GM12878 (cell line): ENCODE measurements at places on chromosomes 12 and 14. TPM values are rescaled to one million over a fixed set of nuclear protein-coding genes. Genes with fewer than 3 reads are reported as not detected.

Gene SERPINA5
- total RNA-seq, result 0.56 and 0.90 TPM in 2 replicates

Gene PDE3A
- 2.1 and 2.2 TPM in 2 replicates for total RNA-seq

Gene RNF31
- 87.0 and 92.7 TPM in 2 replicates for total RNA-seq

Gene USP15
- total RNA-seq, result 84.8 and 85.1 TPM in 2 replicates

Gene LRRC9
- not detected in 2 replicates for total RNA-seq

Gene RASSF9
- total RNA-seq, result not detected in 2 replicates

Gene NRXN3
- 2.7 and 3.3 TPM in 2 replicates for total RNA-seq

Gene LRTM2
- not detected in 2 replicates for total RNA-seq

Gene HPD
- total RNA-seq, result 0.13 and 0.28 TPM in 2 replicates

Gene RNASE1
- total RNA-seq, result 0.40 and 0.72 TPM in 2 replicates

Gene BMAL2
- 47.2 and 51.7 TPM in 2 replicates for total RNA-seq

Gene SAMD15
- total RNA-seq, result 0.74 and 1.1 TPM in 2 replicates

Gene CRACR2A
- total RNA-seq, result 18.0 and 18.2 TPM in 2 replicates

DNA sequence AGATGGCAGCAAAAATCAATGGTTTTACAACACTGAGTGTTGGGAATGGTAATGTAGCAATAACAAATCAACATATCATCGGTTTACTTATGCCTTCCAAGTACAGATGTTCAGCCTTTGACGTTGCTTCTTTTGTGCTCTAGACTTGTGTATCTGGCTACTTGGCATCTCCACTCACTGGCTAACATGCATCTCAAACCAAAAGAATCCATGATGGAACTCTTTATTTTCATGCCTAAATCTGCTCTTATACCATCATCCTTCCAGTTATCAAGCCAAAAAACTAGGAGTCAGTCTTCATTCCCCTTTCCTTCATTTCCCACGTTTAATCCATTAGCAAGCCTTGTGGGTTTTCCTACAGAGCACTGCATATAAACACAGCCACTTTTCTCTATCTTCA lies 89.2 kb upstream of the USP44 start:
- no peaks in the 10 kb centered on the region for H3K4me1 ChIP-seq
- no peaks in the 10 kb centered on the region for H3K36me3 ChIP-seq
- DNase-seq, result no peak
- no peak overlapping the region for H3K27ac ChIP-seq
- no peaks in the 10 kb centered on the region; the same call in 1 of the 2 replicates for H3K27me3 ChIP-seq

GRCh38 chr12:50147281-50147680 lies 19.9 kb downstream of the CERS5 start:
- DNase-seq, result no peak
- H3K4me3 ChIP-seq, result no peak overlapping the region
- no peaks in the 10 kb centered on the region for H3K4me1 ChIP-seq

GRCh38 chr12:78455991-78456390 lies 408.6 kb upstream of the SYT1 start:
- no peaks in the 10 kb centered on the region for H3K27me3 ChIP-seq
- H3K27ac ChIP-seq, result no peak overlapping the region
- no peak for DNase-seq
- H3K36me3 ChIP-seq, result no peaks in the 10 kb centered on the region
- H3K4me1 ChIP-seq, result peaks cover 9% of the 10 kb centered on the region

GRCh38 chr14:24062216-24062980 lies 9.0 kb upstream of the CPNE6 start:
- no peak for DNase-seq
- H3K4me3 ChIP-seq, result no peak overlapping the region
- no peaks in the 10 kb centered on the region; the same call in 1 of the 2 replicates for H3K27me3 ChIP-seq
- H3K4me1 ChIP-seq, result no peaks in the 10 kb centered on the region

DNA sequence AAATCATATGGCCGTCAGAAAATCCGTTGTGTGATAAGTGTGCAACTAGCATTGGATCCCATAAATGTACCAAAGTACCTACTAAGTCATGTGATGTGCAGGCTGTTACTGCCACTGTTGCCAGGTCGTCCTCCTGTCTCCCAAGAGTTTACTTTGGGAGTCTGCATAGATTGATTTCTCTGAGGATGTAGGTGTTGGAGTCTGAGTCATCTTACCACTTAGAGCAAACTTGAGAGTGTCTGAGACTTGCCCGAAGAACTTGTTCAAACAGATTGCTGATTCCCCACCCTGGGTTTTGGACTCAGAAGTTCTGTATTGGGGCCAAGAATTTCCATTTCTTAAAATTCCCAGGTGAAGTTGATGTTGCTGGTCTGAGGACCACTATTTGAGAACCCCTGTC lies 11.4 kb downstream of the TMX1 start:
- no peaks in the 10 kb centered on the region for H3K27me3 ChIP-seq
- no peak overlapping the region for H3K27ac ChIP-seq

DNA sequence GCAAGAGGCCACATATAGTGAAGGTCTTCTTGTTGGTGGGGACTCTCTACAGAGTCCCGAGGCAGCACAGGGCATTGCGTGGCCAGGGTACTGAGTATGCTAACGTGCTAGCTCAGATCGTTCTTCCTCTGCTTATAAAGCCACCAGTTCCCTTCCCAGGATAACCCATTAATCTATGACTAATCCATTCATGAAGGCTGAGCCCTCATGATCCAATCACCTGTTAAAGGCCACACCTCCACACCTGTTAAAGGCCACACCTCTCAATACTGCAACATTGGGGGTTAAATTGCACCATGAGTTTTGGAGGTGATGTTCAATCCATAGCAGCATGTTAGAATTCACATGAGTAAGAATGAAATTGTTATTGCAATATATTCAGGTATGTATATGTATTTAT lies 12.8 kb upstream of the YARS2 start:
- no peaks in the 10 kb centered on the region for H3K4me1 ChIP-seq
- no peak overlapping the region for H3K4me3 ChIP-seq
- no peaks in the 10 kb centered on the region for H3K36me3 ChIP-seq
- H3K27ac ChIP-seq, result no peak overlapping the region

- H3K4me1 ChIP-seq, result no peaks in the 10 kb centered on the region
- no peaks in the 10 kb centered on the region; the same call in 1 of the 2 replicates for H3K27me3 ChIP-seq
- H3K36me3 ChIP-seq, result no peaks in the 10 kb centered on the region
- no peak overlapping the region for H3K27ac ChIP-seq
- no peak overlapping the region for H3K4me3 ChIP-seq
- DNase-seq, result no peak
These were observed 8.8 kb downstream of the ART4 start for GRCh38 chr12:14834509-14834908.

GRCh38 chr12:57418255-57418654 lies 12.6 kb downstream of the R3HDM2 start:
- no peaks in the 10 kb centered on the region for H3K36me3 ChIP-seq
- no peak overlapping the region for H3K27ac ChIP-seq
- DNase-seq, result no peak
- no peak overlapping the region for H3K4me3 ChIP-seq
- H3K27me3 ChIP-seq, result no peaks in the 10 kb centered on the region

- H3K36me3 ChIP-seq, result no peaks in the 10 kb centered on the region
- H3K27ac ChIP-seq, result no peak overlapping the region
- no peaks in the 10 kb centered on the region for H3K27me3 ChIP-seq
These were observed 180.3 kb downstream of the HELB start for GRCh38 chr12:66482351-66483203.

DNA sequence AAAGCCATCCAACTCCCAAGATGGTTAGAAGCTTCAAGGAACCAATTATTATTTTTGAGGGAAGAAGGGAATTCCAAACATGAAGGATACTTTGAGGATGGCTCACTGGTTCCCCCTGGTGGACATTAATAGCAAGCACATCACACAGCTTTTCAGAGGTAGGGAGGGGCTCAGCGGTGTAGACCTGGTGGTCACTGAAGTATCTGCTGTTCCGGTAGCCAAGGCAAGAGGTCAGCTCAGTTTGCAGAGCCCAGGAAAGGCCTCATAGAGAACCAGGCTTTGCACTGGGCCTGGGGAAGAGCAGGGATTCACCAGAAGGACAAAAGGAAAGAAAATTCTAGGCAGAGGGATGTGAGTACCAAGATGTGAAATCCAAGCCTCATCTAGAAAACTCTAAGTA lies 118.7 kb downstream of the KSR2 start:
- no peaks in the 10 kb centered on the region for H3K36me3 ChIP-seq
- no peak for DNase-seq
- no peak overlapping the region for H3K4me3 ChIP-seq
- H3K27ac ChIP-seq, result no peak overlapping the region
- peaks cover 6% of the 10 kb centered on the region; the same call in 1 of the 2 replicates for H3K4me1 ChIP-seq

- H3K27me3 ChIP-seq, result no peaks in the 10 kb centered on the region
- no peak overlapping the region for H3K4me3 ChIP-seq
- no peaks in the 10 kb centered on the region for H3K36me3 ChIP-seq
- H3K4me1 ChIP-seq, result no peaks in the 10 kb centered on the region
These were observed 66.7 kb upstream of the PDZRN4 start for GRCh38 chr12:41121374-41121773.

- no peaks in the 10 kb centered on the region for H3K4me1 ChIP-seq
- no peaks in the 10 kb centered on the region for H3K27me3 ChIP-seq
- no peaks in the 10 kb centered on the region for H3K36me3 ChIP-seq
- no peak overlapping the region for H3K27ac ChIP-seq
- no peak for DNase-seq
These were observed 194.0 kb downstream of the KLHL28 start for GRCh38 chr14:44767646-44768173.

DNA sequence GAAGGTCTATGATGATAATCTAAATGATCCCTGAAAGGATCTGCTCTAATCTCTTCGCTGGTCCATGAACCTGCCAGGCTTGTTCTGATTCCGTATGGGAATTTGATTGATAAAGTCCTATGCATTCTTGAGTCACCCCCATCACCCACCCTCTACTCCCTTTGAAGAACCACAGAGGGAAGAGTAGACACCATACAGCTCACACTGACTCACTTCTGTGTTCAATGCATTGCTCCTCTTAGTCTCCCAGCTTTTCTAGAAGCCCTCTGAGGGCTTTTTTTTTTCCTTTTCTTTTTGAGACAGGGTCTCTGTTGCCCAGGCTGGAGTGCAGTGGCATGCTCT lies 18.5 kb upstream of the GPRC5A start:
- H3K36me3 ChIP-seq, result no peaks in the 10 kb centered on the region
- no peak for DNase-seq
- no peak overlapping the region for H3K4me3 ChIP-seq
- no peaks in the 10 kb centered on the region for H3K27me3 ChIP-seq
- peaks cover 5% of the 10 kb centered on the region for H3K4me1 ChIP-seq

DNA sequence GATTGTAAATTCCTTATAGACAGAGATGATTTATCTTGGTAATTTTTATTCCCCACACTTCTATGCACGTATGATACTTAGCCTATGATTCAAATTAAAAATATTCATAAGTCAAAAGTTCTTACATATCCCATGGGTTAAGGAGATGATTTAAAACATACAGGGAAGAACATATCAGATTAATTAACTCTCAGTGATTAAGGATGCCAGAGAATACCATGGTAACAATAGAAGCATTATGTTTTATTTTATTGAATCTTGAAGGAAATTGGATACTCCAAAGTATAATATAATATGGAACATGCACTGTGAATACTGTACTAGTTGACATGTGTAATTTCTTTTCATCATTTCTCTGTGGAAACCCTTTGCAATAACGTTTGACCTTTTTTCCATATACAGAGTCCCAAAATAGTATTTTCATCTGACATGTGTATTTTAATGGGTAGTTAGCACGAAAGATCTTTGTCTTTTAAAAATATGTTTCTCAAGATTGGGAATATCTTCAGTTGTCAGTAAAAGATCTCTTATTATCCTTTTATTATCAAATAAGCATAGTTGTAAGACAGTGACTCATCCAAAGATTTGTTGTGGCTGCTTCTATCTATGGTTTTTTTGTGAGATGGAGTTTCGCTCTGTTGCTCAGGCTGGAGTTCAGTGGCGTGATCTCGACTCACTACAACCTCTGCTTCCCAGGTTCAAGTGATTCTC lies 166.7 kb downstream of the RAD51B start:
- H3K27me3 ChIP-seq, result no peaks in the 10 kb centered on the region
- H3K27ac ChIP-seq, result no peak overlapping the region
- H3K4me3 ChIP-seq, result no peak overlapping the region
- no peak for DNase-seq
- H3K4me1 ChIP-seq, result no peaks in the 10 kb centered on the region
- no peaks in the 10 kb centered on the region for H3K36me3 ChIP-seq

- H3K27me3 ChIP-seq, result no peaks in the 10 kb centered on the region; the same call in 1 of the 2 replicates
- peak overlapping the region; percentile 59 for H3K27ac ChIP-seq
- H3K4me1 ChIP-seq, result peaks cover 44% of the 10 kb centered on the region
- no peaks in the 10 kb centered on the region for H3K36me3 ChIP-seq
- DNase-seq, result peak; percentile 69
- no peak overlapping the region for H3K4me3 ChIP-seq
These were observed 76.6 kb downstream of the SSPN start for GRCh38 chr12:26271889-26272492.

DNA sequence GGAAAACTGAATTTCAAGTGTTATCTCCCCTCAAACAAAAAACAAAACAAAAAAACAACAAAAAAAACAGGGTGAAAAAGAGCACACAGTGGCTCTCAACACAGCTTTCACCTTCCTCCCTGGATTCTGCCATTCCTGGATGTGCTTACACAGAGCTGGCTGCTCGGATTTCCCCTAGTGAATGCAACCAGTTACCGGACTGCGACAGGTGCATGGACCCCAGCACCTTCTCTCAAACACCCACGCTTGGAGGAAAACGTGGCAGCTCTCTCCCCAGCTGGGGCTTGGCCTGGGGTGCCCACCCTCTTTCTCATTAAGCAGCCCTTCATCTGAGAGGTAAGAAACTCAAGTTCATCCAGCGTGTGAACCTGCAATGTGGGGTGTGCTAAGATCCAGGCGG lies 33.5 kb upstream of the DICER1 start:
- no peak overlapping the region for H3K27ac ChIP-seq
- H3K27me3 ChIP-seq, result no peaks in the 10 kb centered on the region
- H3K4me1 ChIP-seq, result no peaks in the 10 kb centered on the region
- no peak overlapping the region for H3K4me3 ChIP-seq
- DNase-seq, result no peak

GRCh38 chr14:76705214-76705613 lies 56.1 kb upstream of the VASH1 start:
- H3K4me1 ChIP-seq, result no peaks in the 10 kb centered on the region
- DNase-seq, result no peak
- H3K36me3 ChIP-seq, result no peaks in the 10 kb centered on the region
- no peak overlapping the region for H3K4me3 ChIP-seq
- H3K27ac ChIP-seq, result no peak overlapping the region

DNA sequence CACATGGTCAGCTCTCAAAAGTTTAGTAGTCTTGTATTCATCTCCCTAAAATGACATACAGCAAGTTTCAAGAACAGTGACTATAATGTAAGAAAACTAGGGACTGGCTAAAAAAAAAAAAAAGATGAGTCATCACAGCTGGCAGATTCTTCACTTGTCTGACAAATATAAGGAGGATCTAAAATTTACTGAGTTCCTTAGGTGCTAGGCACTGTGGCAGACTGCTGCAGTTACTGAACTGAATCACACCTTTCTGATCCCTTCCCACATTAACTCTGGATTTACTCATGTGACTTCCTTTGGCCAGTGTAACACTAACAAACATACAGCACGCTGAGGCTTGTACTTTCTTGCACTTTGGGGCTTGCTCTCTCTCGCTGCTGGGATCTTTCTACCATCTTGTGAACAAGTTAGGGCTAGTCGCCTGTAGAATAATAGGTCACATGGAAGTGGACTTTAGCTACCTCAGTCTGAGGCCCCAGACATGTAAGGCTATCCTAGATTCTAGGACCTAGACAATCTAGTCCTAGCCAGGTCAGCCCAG lies 32.1 kb downstream of the BAZ1A start:
- H3K27ac ChIP-seq, result peak overlapping the region; percentile 22
- H3K36me3 ChIP-seq, result peaks cover 6% of the 10 kb centered on the region
- H3K27me3 ChIP-seq, result no peaks in the 10 kb centered on the region
- peak; percentile 27 for DNase-seq
- peaks cover 7% of the 10 kb centered on the region for H3K4me1 ChIP-seq

GRCh38 chr12:115872919-115873357 lies 404.6 kb downstream of the MED13L start:
- H3K4me3 ChIP-seq, result no peak overlapping the region
- no peaks in the 10 kb centered on the region for H3K36me3 ChIP-seq
- no peak for DNase-seq
- no peaks in the 10 kb centered on the region for H3K4me1 ChIP-seq
- no peaks in the 10 kb centered on the region for H3K27me3 ChIP-seq
- H3K27ac ChIP-seq, result no peak overlapping the region
